ENCODE measurements at places on chromosomes 11 and 22.
A peak's percentile ranks its signal among the peaks of the same experiment; 100 is the strongest.

- no peak for DNase-seq
Measured at GRCh38 chr11:35730254-35730653, 67.7 kb downstream of the TRIM44 start.

DNA sequence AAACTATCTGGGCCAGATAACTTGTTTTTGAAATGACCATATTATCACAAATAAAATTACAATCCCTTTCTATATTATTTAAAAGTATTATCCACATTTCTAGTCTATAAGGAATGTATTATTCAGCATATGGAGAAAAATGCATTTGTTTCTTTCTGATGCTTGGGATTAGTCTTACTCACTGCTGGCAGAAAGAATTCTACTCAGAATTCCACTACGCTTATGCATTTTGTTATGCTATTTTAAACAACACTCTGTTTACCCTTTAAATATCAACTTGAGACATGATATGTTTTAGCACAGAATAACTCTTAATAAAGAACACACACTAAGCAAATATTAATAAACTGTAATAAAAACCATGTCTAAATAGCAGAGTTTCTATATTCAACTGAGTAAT lies 77.6 kb upstream of the ANO3 start:
- DNase-seq: peak; percentile 9

DNA sequence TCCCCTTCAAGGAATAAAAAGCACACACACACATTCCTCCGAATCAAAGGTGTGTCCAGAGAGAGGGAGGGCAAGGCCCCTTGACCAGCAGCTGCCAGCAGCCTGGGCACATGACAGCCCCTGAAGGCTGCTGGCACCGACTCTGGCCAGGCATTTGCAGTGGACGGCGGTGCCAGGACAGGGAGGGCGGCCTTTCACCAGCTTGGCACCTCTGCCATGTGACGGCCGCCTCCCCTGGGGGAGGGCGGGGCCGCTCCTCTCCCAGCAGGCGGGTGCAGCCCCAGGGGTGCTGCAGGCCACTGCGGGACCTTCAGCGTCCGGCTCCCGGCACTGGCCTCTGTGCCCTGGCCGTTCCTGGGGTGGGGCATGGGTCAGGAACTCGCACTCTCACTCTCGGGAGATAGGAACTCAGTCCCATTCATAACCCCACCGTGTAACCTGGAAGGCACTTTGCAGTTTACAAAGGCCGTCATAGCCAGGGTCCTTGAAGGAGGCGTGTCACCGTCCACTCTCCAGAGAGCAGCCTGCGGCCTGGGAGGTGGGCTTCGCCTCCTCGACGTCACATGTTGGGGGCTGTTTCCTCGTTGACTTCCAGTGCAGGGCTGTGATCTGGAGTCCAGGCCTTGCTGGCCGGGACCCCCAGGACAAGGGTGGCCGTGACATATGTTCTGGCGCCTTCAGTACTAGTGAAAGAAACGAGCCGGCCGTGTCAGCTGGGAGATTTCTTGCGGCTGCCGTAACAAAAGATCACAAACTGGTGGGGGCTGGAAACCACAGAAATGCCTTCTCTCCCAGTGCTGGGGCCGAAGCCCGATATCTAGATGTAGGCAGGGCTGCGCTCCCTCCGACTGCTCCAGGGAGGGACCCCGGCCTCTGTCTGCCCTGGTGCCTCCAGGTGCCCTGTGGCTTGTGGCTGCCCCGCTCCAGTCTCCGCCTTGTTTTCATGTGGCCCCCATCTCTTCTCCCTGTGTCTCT lies 39.9 kb upstream of the SMIM38 start:
- DNase-seq: no peak

- no peak for DNase-seq
Measured at GRCh38 chr11:123585706-123586105, 68.7 kb downstream of the SCN3B start.

DNA sequence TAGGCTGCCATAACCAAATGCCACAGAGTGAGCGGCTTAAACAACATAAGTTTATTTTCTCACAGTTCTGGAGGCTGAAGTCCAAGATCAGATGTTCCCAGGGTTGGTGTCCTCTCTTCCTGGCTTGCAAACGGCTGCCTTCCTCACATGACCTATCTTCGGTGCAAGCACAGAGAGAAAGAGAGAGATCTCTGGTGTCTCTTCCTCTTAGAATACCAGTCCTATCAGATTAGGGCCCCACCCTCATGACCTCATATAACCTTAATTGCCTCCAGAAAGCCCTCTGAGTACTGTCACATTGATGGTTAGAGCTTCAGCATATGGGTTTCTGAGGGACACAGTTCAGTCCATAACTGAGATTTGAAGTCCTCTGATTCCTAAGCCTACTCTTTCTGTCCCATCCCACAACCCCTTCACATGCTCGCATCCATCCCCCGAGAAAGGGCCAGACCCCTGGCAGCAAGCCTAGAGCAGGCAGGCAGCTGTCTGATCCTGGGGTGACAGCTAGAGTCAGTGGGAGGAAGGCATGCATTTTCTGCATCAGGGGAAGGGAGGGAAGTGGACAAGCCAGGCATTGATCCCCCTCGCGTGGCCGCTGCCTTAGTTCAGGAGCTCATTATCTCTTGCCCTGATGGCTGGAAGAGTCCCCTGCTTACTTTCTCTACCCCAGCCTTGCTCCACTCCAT lies 114.1 kb downstream of the FAR1 start:
- DNase-seq: no peak

GRCh38 chr11:92830377-92831155 lies 138.9 kb upstream of the MTNR1B start:
- DNase-seq: no peak

GRCh38 chr22:46150034-46150654 lies at the start of gene PPARA:
Gene PPARA, plus strand, starts transcription at chr22:46150526. Its CDS starts 47,858 bp downstream, at chr22:46198384.
- DNase-seq: peak; percentile 71

DNA sequence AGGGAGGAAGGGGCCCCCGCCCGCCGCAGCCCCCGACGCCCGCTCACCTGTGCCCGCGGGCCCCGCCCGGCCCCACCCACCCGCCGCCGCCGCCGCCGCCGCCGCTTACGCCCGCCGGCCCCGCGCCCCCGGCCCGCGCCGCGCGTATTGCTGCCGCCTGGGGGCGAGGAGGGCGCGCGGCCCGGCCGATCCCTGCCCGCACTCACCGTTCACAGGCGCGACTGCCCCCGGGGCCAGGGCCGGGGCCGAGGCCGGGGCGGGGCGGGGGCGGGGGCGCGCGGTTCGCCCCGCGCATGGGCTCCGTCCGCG lies 212 bp downstream of the HRAS start:
- no peak for DNase-seq

GRCh38 chr11:129918361-129918760 lies 23.0 kb upstream of the NFRKB start:
- no peak for DNase-seq

DNA sequence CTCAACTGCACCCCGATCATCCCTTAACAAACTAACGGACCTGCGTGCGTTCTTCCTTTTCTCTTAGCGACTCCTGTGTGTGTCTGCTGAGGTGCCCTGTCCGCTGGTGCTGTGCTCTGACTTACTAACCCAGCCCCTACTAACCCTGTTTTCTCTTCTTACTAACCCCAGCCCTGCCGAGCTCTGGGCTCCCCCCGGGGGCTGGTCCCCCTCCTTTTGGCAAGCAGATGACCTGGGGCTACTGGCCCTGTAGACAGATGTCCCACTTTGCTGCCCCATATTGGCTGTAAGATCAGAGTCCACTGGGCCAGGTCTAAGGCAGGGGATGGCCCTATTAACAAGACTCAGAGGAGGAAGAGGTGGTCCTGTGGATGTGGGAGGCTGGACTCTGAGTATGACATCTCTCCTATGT lies 14.7 kb downstream of the MIAT start:
- no peak for DNase-seq

DNA sequence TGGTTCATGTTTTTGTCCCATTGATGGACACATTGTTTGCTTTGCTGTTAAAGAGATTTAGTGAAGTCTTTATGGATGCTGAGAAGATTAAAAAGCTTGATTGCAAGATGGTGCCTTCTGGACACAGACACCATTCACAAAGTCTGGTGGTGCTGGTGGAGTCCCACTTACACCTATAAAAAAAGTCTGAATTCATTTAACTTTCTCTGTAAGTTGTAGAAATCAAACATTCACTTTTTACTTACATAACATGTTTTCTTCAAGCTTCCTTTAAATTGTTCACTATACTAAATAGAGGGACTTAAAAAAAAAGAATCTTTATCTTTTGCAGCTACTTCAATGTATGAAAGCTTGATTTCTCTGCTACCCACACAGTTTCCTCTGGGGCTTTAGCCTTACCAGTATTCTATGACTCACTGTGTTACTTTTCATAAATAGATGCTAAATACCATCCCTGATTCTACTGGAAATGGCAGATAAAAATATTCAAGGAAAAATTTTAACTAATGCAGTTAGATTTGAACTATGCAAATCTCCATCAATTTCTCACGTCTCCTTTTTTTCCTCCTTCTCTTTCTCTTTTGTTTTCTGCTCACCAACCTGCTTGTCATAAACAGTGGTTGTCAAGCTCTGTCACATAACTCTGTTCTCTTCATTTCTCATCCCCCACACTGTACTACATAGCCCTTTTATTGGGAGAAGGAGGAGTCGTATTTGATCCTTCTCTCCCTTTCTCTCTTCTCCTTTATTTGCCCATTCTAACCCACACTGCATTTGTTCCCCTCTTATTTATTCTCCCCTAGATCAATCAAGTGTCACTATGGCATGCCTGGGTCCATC lies 89.7 kb downstream of the FAM76B start:
- DNase-seq: peak; percentile 39

DNA sequence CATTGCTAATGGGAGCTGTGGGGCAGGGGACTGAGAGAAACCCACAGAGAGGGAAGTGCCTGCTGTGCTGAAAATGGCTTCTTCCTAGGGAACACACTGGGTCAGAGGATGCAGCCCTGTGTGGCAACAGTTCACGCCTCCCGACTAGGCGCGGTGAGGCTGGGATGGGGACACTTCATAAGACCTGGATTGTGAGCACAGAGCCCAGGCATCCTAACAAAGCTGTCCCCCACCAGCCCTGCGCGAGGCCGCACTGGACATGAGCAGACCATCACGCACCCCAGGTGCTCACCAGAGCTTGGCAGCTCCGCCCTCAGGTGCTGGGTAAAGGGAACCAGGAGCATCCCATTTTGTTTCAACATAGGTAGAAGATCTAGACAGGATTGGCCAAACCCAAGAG lies 1.8 kb upstream of the KRTAP5-4 start:
- no peak for DNase-seq

- DNase-seq: peak; percentile 83
Measured at GRCh38 chr11:111696556-111696955, 69.6 kb downstream of the PPP2R1B start.

DNA sequence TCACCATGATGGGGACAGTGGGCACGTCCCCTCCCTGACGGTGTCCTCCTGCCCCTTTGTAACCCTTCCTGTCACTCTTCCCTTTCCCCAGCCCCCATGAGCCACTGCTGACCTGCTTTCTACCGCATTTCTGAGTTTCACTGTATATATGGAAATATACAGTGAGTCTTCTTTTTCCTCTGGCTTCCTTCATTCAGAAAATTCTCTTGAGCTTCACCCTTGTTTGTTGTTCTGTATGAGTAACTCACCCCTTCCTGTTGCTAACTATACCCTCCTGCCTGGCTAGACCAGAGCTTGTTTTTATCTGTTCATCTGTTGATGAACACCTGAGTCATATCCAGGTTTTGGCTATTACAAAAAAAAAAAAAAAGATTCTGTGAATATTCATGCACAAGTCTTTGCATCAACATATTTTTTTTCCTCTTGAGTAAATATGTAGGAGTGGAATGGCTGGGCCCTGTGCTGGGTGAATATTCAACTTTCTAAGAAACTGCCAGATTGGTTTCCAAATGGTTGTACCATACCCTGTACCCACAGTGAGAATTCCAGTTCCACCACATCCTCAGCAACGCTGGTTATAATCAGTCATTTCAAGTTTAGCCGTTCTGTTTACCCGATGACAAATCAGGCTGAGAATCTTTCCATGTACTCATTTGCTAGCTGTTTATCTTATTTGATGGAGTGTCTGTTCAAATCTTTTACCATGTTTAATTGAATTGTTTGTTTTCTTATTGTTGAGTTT lies 62.0 kb downstream of the IGF2 start:
- peak; percentile 95 for DNase-seq

- no peak for DNase-seq
Measured at GRCh38 chr11:36105743-36106581, 162.1 kb downstream of the LDLRAD3 start.

- no peak for DNase-seq
Measured at GRCh38 chr11:117911694-117912093, 17.5 kb downstream of the TMPRSS13 start.

GRCh38 chr22:37148031-37148651 lies 1.6 kb downstream of the IL2RB start:
- DNase-seq: no peak

- DNase-seq: peak; percentile 79
Measured at GRCh38 chr11:31387379-31387778, 17.7 kb downstream of the DNAJC24 start.

DNA sequence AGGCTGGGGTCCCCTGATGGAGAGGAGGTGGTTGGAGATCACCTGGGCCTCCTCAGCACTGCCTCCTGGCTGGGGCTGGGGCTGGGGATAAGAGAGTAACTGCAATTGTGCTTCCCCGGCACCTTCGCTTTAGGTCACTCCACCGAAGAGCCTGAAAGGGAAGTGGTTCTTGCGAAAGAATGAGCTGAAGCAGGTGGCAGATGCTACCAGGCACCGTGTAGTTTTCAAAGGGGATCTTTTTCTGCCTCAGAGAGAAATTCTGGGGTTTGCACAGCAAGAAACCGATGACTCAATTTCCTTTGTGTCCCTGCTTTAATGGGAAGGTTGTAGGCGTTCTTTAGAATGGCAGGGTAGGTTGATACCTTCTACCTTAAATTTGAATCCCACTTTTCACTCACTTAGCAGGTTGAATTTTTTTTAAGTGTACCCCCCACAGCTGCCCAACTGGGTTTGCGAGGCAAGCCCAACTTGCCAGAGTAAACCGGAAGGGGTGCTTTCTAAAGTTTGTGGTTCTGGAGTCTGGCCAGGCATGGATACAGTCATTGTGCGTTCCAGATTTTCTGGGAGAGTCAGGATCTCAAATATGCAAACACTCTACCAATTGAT lies 5.3 kb downstream of the CD44 start:
- DNase-seq: peak; percentile 65

DNA sequence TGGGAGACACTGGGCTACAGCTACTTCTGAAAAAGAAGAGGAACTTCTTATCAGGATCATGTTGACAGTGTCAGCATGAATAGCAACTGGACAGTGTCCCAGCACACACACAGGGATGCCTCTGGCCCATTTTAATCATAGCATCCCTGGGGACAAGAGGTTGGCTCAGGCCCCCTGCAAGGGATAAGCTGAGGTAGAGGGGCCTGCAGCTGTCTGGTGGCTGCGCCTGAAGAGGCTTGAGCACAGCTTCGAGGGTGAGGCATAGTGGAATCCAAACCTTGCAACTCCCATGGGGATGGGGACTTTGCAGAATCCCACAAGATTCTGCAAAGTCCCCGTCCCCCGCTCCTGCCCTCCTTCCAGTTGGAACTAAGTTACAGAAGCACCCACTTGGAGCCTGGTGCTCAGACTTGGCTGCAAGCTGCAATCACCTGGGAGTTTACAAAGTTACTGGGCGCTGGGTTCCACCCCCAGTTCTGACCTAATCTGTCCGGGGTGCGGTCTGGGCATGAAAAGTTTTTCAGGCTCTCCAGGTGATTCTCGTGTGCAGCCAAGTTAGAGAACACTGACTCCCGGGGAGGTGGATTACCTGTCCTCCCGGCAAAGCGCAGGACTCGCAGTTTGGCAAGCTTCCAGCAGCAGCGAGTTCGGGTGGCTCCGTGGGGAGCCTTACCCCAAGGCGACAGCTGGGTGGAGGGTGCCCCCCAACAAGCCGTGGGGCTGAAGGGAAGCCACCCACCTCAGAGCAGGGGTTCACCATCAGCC lies 16.0 kb upstream of the LINC01488 start:
- no peak for DNase-seq
